ENCODE measurements at places on chromosomes 12 and 14.
A peak's percentile ranks its signal among the peaks of the same experiment; 100 is the strongest.

- DNase-seq, result no peak
Observed at GRCh38 chr12:104866291-104866690, 91.8 kb downstream of the SLC41A2 start.

DNA sequence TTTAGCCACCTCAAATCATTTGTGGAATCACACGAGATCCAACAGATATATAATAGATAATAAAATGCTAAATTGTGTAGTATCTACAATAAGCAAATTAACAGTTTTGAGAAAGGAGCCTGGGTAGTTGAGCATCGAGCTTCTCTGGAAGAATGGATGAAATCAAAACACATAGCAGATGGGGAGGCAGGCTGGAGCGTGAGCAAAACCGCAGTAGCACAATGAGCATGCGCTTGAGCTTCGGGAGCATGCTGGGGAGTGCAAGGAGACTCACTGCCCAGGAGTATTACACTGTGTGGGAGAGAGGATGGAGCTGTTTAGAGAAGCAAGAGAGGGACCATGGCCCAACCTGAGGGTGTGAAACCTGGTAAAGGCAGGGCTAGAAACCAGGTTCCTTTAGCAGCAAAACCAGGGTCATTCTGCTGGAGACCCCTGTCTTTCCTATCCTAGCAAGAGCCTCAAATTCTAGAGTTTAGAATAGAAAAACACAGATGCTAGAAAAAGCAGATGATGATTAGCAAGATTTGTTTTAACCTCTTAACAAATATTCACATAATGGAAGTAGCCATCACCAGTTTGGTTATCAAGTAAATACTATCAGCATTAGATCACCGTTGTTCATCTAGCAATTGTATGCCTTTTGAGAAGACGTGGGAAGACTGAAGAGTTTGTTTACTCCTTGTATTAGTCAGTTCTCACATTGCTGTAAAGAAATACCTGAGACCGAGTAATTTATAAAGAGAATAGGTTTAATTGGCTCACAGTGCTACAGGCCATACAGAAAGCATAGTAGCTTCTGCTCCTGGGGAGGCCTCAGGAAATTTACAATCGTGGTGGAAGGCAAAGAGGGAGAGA is 484.8 kb downstream of the EGLN3 start:
- DNase-seq, result peak; percentile 46

DNA sequence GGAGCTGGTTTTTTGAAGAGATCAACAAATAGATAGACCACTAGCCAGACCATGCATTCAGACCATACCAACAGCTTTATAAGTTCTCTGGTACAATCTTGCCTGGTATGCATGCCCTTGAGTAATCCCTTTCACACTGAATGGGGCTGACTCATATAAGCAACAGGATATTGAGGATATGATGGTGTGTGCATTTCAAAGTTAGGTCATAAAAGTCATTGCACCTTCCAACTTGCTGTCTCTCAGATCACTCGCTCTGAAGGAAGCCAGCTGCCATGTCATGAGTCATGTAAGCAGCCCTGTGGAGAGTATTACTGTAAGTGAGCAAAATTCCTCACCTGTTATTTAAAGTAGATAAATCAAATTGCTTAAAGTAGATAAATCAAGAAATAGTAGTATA is 45.0 kb upstream of the OR6J1 start:
- peak; percentile 95 for DNase-seq

DNA sequence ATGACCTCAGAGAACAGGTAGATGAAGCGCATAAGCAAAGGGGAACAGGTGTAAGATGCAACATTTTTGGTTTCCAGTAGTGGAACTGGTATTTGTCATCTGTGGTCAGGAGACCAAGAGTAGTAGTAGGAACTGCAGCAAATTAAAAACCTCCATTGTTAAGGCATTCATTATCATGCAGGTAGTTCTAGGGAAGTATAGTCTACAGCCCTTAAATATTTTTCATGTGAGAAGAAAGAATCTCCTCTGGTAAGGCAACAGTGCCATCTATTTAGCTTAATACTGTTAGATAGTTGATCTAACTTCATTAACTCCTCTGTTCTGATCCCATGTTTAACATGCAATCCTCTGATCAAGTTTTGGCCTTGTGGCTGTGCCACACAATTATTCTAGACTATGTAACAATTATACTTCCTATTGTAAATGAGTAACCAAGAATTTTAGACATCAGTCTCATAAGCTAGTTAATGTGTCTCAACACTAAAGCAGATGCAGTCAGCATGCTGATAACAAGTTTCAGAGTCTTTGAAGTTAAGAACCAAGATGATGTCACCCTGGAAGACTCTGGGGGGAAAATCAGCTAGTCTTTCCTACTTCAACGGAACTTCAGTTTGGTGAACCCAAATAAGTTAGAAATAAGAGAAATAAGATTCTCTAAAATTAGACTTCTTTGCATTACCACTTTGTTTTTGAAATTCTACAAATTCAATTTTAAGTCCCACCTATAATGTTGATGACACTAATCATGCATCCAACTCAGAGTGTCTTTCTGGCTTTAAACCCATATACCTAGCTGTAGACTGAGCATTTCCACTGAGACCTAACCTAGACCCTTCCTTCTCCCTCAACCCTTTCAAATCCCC is 70.9 kb downstream of the STXBP6 start:
- DNase-seq, result no peak

DNA sequence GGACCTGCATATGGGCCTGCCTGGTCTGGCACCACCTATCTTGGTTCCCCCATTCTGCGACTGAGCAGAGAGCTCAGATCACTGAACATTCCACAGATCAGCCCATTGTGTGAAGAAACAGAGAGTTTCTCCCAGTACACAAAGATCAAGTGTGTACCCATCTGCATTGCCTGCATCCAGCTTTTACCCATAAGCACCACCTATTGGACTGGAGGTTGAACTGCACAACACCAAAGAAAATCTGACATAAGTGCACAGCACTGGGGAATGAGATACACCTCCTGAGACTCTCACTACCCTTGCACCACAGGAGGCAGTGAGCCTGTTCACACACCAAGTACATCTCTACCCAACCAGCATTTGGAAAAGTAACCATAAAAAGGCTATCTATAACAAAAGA is 362.6 kb upstream of the CLEC14A start:
- DNase-seq, result peak; percentile 6

DNA sequence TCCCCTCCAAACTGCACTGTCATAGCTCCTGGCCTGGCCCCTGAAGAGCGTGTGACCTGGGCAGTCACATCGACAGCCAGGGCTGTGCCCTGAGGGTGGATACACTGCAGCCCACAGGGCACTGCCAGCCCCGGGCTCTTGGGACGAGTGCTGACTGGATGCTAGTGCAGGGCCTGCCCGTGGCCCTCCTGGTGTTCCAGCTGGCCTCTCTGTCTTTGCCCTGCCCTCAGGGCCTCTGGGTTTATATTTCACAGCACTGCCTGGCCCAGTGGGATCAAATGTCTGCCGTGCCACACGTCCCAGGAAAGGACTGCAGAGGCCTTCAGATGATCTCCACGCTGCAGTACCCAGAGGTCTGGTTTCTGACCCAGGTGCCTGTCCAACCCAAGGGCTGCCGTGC is 10.1 kb upstream of the CCDC197 start:
- DNase-seq, result no peak

- no peak for DNase-seq
Observed at GRCh38 chr12:96365604-96366380, 34.4 kb downstream of the CDK17 start.

DNA sequence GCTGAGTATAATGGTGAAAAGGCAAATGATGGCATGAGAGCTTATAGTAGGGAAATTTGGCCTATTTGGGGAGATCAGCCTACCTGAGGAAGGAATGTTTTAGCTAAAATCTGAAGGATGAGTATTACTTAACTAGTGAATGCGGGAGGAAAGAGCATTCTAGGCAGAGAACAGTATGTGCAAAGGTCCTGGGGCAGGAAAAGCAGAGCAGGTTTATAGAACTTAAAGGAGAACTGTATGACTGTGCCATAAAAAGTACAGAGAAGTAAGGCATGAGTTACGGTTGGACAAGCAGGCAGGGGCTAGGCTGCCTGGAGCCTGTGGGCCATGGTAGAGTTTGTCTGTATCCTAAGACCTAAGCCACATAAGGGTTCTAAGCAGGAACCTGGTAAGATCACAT is 21.7 kb upstream of the P2RX4 start:
- no peak for DNase-seq

GRCh38 chr12:49903351-49903699 is 375 bp downstream of the FAIM2 start:
- no peak for DNase-seq

DNA sequence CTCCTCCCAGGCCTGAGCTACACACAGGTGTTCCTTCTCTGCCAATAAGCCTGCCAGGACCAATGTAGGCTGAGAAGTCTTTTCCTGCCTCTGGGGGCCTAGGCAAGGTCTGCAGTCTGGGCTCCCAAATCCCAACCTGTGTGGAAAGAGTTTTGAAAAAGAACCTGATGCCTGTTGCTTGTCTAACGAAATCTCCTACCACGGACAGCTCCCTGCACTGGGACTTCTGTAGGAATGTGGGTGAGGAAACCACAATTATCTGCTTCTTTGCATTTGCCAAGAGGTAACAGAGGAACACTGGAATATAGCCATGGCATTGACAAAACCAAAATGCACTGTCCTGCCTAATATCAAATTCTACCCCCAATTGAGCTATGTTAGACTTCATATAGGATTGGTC is 877.0 kb upstream of the TMEM132C start:
- peak; percentile 74 for DNase-seq

DNA sequence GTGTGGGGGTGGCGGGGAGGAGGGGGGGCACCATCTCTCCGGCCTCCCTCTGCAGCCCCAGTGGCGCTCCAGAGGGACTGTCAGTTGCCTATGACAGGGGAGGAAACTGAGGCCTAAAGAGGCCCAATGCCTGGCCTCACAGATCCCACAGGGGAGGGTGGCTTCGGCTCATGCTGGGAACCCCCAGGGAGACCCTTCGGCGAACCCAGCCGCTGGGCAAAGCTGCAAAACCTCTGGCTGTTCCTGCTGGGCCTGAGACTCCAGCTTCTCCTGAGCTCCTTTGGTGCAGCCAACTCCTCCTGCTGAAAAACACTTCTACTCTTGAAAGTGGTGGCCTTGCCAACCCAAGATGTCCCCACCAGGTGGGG is 170.1 kb upstream of the RTL1 start:
- DNase-seq, result no peak

Measured in ELR (cell line).